Right renal pelvis (tissue), 4 donors: ENCODE measurements at places on chromosomes 2 and 18. TPM values are rescaled to one million over a fixed set of nuclear protein-coding genes. Genes with fewer than 3 reads are reported as not detected.

DNA sequence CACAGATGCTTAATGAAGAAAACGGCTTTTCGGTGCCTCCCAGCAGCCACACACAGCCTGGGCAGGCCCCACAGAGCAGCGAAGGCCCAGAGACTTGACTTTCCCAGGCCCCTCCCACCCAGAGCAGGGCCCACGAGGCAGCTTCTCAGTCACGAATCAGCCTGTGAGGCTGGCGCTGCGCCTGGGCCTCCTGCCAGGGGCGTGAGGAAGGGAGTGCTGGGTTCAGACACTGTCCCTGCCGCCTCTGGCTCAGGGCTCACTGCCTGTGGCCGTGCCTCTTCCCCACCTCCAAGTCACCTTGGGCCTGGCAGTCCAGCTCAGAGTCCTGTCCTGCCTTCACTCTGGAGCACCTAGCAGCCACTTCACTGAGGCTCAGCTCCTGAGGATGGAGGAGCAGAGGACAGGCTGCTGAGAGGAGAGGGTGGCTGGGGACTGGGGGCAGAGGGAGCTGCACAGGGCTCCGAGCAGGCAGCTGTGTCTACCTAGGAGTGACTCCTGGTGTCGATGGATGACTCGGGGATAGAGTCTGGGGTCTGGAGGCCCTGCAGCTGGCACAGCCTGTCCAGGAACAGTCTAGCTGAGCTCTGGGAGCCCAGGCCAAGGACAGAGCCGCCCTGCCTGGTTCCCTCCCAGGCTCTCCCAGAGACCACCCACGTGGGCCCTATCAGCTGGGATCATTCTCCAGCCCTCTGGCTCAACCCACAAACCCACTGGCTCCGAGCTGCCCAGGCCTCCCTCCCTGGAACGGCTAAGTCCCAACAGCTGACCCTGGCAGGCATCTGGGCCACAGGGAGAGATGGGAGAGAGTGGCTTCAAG is 36.4 kb upstream of the FOSL2 start:
- DNase-seq = no peak

The AMER3 gene
- polyA plus RNA-seq = not detected

DNA sequence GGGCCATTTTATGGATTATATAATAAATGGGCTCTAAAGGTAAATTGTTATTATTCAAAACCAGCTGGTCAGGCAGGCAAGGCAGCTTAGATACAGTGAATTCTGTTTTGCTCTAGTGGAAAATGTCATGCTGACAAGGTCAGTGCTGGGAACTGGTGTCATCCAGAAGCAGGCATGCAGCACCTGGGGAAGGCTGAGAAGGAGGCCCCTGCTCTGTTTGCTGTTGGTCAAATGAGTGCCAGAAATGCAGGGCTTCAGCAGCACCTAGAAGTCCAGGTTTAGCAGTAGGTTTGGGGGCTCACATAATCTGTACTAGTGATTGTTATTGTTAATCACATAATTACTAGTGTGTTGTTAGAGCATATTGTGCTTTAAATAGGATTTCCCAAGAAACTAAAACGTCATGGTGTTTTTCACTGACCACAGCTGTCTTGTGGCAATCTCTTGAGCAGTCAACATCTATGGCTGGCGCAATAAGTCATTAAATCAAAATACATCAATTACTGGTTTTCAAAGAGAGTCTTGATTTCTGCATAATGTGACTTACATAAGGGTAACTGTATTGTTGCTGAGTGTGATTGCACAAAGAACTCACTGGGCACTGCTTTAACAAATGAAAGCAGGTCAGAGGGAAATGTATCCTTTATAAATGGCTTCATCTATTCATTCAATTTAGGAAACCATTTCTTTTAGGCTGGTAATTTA is 99.1 kb downstream of the MYO3B start:
- DNase-seq = no peak

The SLC16A14 gene
- 8.0 TPM for polyA plus RNA-seq

GRCh38 chr2:85394261-85394681 is 15.9 kb downstream of the CAPG start:
- no peak for DNase-seq

- no peak for DNase-seq
Measured at GRCh38 chr2:132760971-132761370, 91.0 kb upstream of the LYPD1 start.

GRCh38 chr18:54742659-54743604 is 85.3 kb upstream of the RAB27B start:
- no peak for DNase-seq

DNA sequence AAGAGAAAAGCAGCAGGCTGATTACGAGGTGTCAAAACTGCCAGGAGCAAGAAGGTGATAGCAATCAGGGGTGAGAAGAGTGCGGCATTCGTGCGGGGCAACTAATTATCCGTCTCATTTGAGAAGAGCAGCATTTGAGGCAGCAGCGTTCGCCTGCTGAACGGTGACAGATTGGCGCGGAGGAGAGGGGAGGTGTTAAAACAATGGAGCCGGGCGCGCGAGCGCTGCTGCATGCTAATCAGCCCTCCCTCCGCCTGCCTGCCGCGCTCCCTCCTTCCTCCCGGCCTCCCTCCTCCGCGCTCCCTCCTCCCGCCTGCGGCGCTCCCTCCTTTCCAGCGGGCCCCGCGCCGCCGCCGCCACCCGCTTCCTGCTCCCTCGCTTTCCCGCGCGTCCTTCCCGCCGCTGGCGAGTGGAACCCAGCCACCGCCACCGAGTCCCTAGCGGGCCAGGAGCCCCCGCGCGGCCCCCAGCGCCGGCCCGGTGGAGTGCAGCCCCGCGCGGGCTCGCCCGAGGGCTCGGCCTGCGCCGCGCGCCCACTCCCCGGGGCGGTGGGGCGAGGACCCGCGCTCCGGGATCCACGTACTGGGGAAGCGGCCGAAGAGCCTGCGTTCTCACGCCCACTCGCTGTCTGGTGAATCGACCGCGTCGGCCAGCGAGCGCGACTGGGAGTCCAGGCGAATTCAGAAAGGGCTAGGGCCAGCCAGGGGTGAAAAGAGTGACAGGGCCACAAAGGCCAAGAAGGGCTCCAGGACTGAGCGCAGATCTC is 69.5 kb upstream of the PSMD14 start:
- DNase-seq = no peak

GRCh38 chr2:198756166-198756565 is 701.6 kb downstream of the SATB2 start:
- DNase-seq = no peak

- no peak for DNase-seq
Measured at GRCh38 chr18:32200766-32201165, 10.9 kb downstream of the MEP1B start.
